IPS-NIHi11 (cell line): ENCODE measurements at places on chromosomes 7 and 10.

GRCh38 chr7:38748056-38748610 is 117.0 kb upstream of the AMPH start:
- DNase-seq, result no peak

- DNase-seq, result no peak
Observed at GRCh38 chr10:3287572-3288445, 115.2 kb upstream of the PITRM1 start.

DNA sequence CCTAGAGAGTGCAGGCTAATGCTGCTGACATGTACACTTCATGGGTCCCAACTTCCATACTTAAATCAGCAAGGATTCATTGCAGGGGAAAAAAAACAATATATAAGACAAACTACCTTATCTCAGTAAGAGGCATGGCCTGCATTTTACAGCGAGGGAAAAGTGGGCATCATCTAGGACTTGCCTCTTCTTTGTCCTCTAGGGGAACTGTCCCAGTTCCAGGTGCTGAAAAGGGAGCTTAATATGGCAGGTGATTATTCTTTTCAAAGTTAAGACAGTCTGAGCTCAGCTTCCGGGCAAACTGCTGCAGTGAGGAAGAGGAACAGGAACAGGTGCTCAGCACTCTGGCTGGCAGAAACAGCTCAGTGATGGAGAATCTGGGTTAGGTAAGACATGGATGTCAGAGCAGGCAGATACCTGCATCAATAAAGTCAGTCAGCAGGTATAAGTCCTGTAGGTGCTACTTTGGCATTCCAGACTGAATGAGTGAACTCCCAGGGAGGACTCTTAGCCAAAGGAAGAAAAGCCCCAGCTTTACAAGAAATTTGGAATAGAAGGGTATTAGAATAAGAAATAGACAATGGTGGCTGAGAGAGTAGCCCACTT is 147.2 kb downstream of the TMEM178B start:
- peak; percentile 61 for DNase-seq

GRCh38 chr10:85175635-85176034 is 847.2 kb downstream of the CCSER2 start:
- peak; percentile 33 for DNase-seq

- DNase-seq, result peak; percentile 12
Observed at GRCh38 chr7:79308192-79308591, 145.3 kb downstream of the MAGI2 start.
